ENCODE measurements at places on chromosomes 16 and 17.

DNA sequence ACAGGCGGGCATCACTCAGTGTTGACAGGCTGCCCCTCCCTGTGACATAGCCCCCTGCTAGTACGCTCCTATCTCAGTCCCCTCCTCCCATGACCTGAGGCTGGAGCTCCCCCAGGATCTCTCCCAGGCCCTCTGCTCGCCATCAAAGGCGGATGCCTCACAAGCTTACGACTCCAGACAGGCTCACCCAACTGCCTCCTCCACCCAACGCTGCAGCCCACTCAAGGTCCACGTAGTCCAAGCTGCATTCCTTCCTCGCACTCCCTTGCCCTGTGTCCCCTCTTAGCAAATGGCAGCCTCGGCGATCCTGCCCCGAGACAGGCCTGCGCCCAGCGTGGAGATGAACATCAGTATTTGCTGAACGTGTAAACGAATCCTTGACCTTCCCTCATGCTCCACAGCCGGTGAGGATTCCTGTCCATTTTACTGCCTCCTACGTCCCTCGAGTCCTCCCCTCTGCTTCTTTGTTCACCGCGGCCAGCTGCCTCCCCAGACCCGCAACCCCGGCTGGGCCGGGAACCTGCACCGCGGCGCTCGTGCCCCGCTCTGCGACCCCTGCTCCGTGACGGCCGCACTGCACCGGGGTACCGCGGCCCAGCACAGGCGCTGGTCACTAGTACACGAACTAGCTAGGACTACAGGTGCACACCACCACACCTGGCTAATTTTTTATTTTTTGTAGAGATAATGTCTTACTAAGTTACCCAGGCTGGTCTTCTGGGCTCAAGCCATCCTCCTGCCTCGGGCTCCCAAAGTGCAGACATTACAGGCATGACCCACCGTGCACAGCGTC is 838 bp upstream of the TMEM97 start:
- DNase-seq: no peak

GRCh38 chr16:71537643-71538042 is 11.4 kb downstream of the CHST4 start:
- DNase-seq: no peak

- DNase-seq: no peak
These were observed 70.7 kb upstream of the GNAO1 start for GRCh38 chr16:56120447-56121155.

- no peak for DNase-seq
These were observed 72.7 kb downstream of the GAS7 start for GRCh38 chr17:10125531-10126275.
